Transverse colon (tissue), 4 donors: ENCODE measurements at places on chromosomes 3 and 15. TPM values are rescaled to one million over a fixed set of nuclear protein-coding genes. Genes with fewer than 3 reads are reported as not detected.

GRCh38 chr15:80154336-80154735 lies 1.5 kb downstream of the FAH start:
- no peaks in the 10 kb centered on the region for H3K27me3 ChIP-seq
- H3K36me3 ChIP-seq, result no peaks in the 10 kb centered on the region
- no peak for DNase-seq
- H3K4me1 ChIP-seq, result peaks cover 6% of the 10 kb centered on the region
- H3K4me3 ChIP-seq, result no peak overlapping the region
- no peak overlapping the region for H3K27ac ChIP-seq

GRCh38 chr3:21826416-21826815 lies 75.4 kb upstream of the ZNF385D start:
- no peaks in the 10 kb centered on the region for H3K27me3 ChIP-seq
- no peak overlapping the region for H3K27ac ChIP-seq
- no peaks in the 10 kb centered on the region for H3K4me1 ChIP-seq
- no peak for DNase-seq

- no peak overlapping the region for H3K4me3 ChIP-seq
- no peaks in the 10 kb centered on the region for H3K27me3 ChIP-seq
- H3K36me3 ChIP-seq, result no peaks in the 10 kb centered on the region
- no peaks in the 10 kb centered on the region for H3K4me1 ChIP-seq
- H3K27ac ChIP-seq, result no peak overlapping the region
These were observed 140.6 kb upstream of the TMCO5A start for GRCh38 chr15:37793851-37794250.

- H3K36me3 ChIP-seq, result no peaks in the 10 kb centered on the region
- no peaks in the 10 kb centered on the region for H3K27me3 ChIP-seq
- no peak overlapping the region for H3K4me3 ChIP-seq
- H3K27ac ChIP-seq, result no peak overlapping the region
- H3K4me1 ChIP-seq, result no peaks in the 10 kb centered on the region
These were observed 262.1 kb upstream of the TGFBR2 start for GRCh38 chr3:30344288-30344687.

The MEIS2 gene
- 43.4 TPM for total RNA-seq
